ENCODE measurements at places on chromosomes 5 and 9.
A peak's percentile ranks its signal among the peaks of the same experiment; 100 is the strongest.

DNA sequence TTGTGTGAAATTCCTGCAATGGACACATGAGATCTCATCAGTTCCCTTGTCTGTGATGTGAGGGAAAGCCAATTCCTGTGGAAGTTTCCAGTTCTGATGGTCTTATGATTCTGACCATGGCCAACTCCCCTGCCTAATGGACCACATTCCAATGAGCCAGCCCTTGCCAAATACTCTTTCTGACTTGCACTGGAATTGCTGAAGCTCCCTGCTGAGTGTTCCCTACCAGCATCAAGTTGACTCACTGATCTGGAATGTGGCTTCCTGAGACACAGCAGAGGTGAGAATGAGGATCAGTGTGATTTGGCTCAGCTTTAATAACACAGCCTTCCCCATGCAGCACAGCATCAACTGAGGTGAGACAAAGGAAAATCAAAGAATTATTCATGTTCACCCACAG lies 427.8 kb downstream of the KDM4C start:
- DNase-seq = peak; percentile 50

- no peak for DNase-seq
Measured at GRCh38 chr9:115976781-115977180, 176.8 kb upstream of the PAPPA start.

- no peak for DNase-seq
Measured at GRCh38 chr9:132410642-132411041, 631 bp downstream of the CFAP77 start.

GRCh38 chr9:126093771-126094170 lies 232.9 kb upstream of the MVB12B start:
- no peak for DNase-seq

GRCh38 chr9:129550199-129550839 lies 70.6 kb downstream of the C9orf50 start:
- no peak for DNase-seq

DNA sequence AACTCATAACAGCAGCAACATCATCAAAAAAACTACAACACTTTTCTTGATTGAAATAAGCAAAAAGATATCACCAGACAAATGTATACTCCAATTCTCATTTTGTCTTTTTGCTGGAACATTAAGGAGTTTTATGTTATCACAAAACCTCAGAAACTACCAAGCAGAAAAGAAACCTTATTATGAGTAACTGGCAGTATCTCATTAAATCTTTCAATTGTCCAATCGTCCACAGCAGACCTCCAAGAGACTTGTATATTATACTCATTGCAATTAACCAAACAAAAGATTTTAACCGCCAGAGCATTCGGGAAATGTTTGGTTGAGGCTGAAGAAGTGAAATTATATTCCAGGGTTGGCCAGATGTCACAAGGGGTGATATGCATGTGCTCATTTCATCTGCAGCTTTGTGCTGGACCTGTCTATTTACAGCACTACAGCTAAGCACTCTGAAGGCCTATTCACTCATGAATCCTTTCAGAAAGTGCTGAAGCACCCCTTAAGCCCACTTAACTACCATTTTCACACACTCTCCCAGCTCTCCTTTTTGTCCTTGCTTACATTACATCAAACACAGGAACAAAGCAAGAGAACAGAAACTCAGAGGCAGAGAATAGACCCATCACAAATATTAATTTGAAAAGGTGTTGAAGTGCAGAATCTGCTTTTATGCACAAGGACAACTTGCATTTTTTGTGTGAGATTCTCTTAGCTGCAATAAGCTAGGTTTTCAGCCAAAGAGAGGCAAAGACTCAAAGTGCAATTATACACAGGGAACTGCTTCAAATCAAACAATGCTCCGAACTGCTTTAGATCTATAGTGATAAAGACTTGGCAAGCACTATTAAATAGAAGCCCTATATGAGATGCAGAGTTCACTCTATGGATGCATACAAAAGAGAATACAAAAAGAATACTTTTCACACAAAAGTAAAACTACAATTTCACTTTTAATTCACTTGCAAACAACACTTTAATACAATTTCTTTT lies 150.4 kb upstream of the POU5F2 start:
- DNase-seq = no peak

- no peak for DNase-seq
Measured at GRCh38 chr5:110738503-110738811, 350 bp upstream of the SLC25A46 start.

DNA sequence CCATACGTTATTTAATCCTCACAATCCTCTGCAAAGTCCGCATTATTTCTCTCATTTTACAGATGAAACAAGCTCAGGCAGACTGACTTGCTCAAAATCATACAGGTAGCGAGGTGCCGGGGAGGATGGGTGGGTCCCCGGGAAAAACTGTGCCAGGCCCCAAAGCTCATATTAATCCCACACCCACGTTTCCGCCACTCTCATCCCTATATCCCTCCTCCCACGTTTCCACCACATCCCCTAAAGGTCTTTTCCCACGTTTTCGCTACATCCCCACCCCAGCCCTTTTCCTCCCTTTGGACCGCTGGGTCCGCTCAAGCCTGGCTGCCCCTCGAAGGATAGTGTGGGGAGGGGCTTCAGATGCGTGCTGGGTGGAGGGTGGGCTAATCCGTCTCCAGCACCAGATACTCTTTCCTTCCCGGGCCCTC lies 434 bp upstream of the FSD1L start:
- DNase-seq = no peak

DNA sequence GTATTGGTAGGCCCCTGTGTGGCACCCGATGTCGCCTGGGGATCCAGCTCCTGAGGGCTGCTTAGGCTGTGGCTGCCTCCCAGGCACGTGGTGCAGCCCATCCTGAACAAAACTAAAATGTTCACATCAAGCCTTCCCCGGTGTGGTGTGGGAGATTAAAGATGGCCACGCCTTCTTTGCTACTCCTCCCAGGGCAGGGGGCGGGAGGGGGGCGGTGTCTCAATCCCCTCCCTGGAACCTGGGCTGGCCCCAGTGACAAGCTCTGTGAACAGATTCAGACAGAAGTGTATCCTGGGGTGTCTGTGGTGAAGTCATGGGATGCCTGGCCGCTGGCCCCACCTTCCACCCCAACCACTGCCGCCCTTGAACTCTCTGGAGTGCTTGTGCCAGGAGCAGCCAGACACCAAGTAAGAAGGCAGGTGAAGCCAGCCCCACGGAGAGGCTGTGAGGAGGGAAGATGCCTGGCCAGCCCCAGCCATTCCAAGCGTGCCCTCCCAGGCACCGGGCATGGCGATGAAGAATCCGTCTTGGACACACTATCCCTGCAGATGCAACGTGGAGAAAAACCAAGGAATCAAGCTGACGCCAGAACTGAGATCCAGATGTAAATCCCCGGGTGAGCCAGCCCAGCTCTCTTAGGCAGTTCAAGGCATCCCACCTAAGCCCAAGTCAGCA lies 75.8 kb downstream of the AK8 start:
- DNase-seq = no peak

DNA sequence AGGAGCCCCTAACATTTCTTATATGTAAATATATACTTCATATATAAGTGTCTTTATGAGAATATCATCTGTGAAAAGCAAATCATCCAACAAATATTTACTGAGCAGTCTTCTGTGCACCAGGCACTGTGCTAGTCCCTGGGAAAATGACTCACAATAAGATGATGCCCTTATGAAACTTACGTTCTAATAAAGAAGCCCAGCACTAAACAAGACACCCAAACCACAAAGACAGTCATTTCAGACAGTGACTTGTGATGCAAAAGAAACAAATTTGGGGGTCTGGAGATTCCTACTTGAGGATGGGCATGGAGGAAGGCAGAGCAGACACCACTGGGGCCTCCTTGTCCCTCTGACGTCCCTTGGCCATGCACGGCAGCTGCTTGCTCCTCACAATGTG lies 30.6 kb upstream of the PPP1R2B start:
- no peak for DNase-seq

DNA sequence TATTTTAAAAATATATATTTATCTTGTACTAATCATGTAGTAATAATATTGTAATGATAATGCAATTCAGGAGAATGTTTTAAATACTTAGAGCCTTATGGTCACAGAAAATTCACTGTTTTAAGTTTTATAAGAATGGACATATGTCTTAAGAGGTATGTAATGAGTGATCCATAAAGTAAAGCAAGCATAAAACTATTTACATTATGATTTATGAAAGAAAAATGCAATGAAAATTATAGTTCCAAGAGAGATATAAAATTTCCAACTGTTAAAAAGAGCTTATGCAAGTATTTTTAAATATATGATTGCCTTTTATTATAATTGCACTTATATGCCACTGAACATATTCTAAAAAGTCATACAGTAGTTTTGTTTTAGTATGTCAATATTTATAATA lies 157.5 kb upstream of the TARS1 start:
- DNase-seq = no peak

DNA sequence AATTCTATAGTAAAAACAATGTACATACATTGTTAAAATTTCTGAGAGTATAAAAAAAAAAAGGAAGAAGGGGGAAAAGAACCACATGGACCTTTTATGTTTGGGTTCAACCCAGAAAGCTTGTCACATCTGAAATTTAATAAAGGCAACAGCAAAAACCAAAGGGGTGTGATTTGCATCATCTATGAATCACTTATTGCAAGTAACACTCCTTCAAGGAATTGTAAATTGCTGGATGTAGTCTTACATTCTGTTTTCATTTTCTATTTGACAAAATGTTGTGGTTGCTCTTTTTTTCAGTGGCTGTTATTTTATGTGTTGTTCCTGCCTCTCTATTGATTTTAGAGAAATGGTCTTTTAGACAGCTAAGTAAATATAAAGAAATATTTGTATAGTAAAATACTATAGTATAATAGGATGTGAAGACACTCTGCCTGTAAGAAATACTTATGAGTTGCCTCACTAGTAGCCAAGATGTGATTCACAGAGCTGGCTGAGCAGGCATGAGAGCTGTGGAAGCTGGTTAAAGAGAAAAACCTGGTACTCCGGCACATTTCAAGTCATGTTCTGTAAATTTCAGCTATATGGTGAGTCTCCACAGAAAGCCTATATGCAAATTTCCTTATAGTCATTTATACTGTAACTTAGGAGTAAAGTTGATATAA lies 131.1 kb upstream of the CNTLN start:
- DNase-seq = peak; percentile 54

DNA sequence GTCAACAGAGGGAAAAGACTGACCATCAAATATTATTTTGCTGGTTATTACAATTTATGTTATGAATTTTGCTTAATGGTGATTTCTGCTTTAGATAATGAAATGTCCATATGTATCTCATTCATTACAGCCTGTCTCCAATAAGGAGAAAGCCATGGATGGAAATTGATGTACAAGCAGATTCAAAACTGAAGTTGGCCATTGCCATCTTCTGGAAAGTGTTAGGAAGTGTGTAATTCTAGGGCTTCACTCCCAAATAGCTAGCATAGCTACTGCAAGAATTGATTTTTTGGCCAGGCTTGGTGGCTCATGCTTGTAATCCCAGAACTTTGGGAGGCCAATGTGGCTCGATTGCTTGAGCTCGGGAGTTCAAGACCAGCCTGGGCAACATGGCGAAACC lies 45.8 kb downstream of the DYNC2I2 start:
- DNase-seq = no peak

- peak; percentile 82 for DNase-seq
Measured at GRCh38 chr9:115672477-115673316, 480.9 kb upstream of the PAPPA start.

- no peak for DNase-seq
Measured at GRCh38 chr5:1009359-1010180, 968 bp downstream of the NKD2 start.

GRCh38 chr9:85310573-85310972 lies 431.2 kb downstream of the AGTPBP1 start:
- DNase-seq = no peak

- no peak for DNase-seq
Measured at GRCh38 chr5:96203761-96204160, 229.3 kb downstream of the PCSK1 start.

DNA sequence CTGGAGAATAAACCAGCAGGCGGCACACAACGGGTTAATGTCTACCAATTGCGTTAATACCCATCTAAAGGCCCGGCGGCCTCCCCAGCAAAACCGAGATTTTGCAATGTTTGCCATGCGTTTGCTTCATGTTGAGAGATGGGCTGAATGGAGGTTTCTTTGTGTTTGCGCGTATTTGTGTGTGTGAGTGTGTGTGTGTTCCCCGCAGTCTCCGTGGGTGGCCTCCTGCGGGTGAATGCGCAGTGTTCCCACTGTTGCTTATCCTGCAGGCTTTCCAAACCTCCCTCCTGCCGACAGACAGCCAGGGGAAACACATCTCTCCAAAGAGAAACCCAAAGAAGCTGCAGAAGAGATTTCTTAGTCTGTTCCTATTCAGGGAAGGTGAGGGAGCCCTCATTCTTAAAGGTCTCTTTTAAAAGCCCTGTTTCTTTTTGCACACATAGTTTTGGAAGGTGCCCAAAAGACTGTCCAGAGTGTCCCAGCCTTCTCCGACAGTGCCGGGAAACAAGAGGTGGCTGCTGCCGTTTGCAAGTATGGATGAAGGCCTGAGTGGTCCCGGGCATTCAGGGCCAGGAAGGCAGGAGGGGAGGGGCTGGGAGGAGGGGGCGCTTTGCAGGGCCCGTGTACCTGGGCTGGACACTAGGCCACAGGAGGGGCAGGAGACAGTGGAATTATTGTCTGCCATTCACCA lies 103.8 kb upstream of the ERCC6L2 start:
- DNase-seq = no peak

DNA sequence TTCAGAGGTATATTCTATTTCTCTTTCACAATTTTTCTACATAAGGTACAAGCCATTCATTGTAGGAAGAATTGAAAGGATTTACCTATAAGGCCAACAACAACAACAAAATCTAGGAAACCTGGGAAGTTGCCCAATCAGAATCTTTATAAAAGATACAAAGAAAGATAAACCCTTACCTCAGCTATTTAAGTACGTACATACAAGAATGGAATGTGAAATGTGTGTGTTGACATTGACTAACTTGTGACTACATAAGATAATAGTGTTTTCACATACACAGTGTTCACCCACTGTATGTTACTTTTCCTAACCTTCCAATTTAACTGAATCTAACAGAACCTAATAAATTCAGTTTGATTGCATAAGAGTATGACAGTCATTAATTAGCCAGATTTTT lies 154.1 kb downstream of the ADAMTS6 start:
- no peak for DNase-seq

Measured in NCI-H460 (cell line).